ENCODE measurements at places on chromosomes 7 and 10.

GRCh38 chr7:131633342-131633843, 77.0 kb upstream of the PODXL start:
- no peak for DNase-seq

GRCh38 chr10:64037071-64037661, 516.0 kb downstream of the REEP3 start:
- no peak for DNase-seq

DNA sequence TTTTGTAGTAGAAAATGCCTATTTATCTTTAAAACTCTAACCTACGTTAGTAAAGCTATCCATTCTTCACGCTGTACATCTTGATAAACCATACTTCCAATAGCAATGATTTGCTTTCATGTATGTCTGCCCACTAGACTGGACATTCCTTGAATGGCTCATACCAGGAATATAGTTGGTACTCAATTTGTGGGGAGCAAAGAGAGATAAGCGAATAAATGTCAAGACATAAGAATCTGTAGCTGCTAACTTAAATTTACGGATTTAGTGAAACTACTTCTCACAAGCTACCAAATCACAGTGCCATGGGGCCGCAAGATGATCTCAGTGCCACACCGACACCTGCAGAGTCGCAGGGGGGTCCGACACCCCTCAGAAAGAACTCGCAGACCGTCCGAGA, 763 bp upstream of the RALA start:
- no peak for DNase-seq

DNA sequence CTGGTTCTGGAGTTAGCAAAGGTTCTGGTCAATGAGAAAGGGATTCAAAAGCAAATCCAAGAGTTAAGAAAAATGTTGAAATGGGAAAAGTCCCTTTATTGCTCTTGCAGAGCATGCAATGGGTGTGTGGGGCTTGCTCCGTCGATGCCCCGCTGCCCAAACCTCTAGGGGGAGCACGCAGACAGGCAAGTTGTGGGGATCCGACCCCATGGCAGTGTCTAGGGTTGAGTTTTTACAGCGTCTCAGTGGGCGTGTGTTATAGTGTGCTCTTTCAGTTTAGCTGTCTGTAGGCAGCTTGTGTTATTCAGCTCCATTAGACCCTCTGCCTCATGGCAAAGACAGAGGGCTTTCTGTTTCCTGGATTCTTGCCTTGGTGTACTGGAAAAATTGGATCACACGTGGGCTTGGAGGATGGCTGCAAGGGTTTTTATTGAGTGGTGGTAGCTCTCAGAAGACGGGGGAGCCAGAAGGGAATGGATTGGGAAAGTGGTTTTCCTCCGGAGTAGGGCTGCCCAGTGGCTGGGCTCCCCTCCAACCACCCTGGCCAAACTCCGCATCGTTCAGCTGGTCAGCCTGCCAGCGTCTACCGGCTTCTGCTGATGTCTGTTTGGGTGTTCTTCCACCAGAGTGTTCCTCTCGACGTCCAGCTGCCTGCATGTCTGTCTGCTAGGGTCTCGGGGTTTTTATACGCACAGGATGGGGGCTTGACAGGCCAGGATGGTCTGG, 102.3 kb upstream of the PLXDC2 start:
- no peak for DNase-seq

DNA sequence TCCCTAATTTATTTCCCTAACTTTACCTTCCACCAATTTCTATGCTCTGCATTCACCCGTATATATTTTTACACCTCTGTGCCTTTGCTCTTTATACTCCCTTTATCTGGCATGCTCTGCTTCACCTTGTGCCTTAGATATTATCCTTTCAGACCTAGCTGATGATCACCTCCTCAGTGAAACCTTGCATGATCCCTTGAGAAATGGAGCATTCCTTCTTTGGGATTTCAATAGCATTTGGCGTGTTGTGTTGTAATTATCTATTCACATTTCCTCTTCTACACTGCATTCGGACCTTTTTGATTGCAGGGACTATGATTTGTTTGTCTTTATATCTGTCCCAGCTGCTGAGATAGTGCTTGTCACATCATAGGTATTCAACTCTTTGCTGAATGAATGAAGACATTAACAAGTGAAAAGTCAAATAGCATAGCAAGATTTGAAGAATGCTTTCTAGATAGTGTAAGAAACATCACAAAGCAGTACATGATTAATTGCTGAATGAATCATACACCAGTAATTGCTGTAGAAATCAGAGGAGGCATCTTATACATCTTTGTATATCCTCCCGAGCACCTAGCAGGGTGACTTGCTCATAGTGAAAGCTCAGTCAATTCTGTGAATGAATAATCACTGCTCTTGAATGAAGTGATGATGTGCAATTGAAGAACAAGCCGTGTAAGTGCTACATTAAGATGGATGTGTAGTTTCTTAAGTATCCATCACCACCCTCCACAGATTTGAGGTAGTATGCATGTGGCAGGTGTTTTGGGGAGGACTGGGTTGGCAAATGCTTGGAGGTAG, 2.0 kb upstream of the TM9SF3 start:
- no peak for DNase-seq
